Epithelial cell of alveolus of lung (primary cell): ENCODE measurements at places on chromosomes 3 and 15. TPM values are rescaled to one million over a fixed set of nuclear protein-coding genes. Genes with fewer than 3 reads are reported as not detected.

The CCR4 gene
- total RNA-seq, result not detected in 2 replicates

The PCSK6 gene
- total RNA-seq, result 0.32 and 1.9 TPM in 2 replicates

The TMEM212 gene
- not detected in 2 replicates for total RNA-seq

The GOLGA6L4 gene
- 0.56 and 1.0 TPM in 2 replicates for total RNA-seq

The CHRD gene
- 0.52 and 18.3 TPM in 2 replicates for total RNA-seq

The SLC24A5 gene
- not detected in 2 replicates for total RNA-seq
